Jurkat, Clone E6-1 (cell line): ENCODE measurements at places on chromosomes 7 and 10.

DNA sequence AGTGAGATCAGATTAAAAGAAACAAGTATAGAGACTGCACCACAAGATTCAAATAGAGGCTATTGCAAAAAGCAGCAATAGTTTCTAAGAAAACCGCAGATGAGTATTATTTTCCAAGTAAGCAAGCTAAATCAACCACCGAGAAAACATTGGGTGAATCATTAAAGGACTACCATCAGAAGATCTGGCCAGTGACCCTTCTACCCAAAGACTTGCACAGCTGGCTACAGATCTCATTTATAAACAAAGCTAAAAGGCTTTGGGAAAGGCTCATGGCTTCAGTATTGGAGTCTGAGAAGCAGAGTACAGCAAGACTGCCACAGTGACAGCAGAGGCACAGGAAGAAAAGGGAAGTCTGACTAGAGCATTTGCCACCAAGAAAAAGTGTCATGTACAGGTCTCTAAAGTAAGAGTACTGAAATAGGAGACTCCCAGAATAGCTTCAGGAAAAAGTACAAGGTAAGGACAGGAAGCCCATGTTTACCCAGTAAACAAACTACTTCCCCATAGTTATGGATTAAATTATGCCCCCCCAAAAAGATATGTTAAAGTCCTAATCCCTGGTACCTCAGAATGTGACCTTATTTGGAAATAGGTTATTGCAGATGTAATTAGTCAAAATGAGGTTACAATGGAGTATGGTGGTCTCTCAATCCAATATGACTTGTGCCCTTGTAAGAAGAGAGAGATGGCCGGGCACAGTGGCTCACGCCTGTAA, 19.0 kb downstream of the STEAP1 start:
- no peak for DNase-seq

DNA sequence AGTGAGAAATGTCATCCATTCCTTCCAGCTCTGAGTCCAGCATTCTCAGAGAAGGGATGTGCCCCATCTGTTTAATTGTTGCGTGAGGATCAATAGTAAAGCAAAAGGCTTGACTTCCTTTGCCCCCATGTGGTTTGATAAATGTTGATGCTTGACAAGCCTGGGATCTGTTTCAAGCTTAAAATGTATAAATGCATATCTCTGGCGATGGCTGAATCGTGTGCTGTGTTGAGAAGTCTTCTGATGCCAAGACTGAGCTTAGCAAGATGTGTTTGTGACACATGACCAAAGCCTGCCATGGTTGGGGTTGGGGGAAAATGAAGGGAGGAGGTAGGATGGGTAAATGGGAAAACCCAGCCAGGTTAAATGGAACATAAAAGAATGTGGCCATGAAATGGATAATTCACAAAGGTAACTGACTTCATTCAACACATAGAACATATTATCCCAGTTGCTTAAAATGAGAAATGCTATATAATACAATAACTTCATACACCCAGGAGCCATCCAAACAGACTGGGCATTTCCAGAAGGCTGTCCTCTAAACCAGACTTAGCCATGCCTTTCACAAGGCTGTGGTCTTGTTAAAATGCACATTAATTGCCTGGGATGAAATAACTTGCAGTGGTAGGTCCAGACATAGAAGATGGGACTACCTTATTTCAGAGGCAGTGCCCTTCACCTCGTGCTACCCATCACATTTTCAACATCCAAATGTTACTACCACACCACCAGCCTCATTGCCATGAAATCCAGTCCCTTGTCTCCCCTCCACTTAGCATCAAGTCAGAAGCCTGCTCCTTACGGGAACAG, 147.3 kb upstream of the PDE1C start:
- no peak for DNase-seq

- DNase-seq: no peak
Observed at GRCh38 chr10:130985158-130985753, 326.3 kb downstream of the TCERG1L start.

DNA sequence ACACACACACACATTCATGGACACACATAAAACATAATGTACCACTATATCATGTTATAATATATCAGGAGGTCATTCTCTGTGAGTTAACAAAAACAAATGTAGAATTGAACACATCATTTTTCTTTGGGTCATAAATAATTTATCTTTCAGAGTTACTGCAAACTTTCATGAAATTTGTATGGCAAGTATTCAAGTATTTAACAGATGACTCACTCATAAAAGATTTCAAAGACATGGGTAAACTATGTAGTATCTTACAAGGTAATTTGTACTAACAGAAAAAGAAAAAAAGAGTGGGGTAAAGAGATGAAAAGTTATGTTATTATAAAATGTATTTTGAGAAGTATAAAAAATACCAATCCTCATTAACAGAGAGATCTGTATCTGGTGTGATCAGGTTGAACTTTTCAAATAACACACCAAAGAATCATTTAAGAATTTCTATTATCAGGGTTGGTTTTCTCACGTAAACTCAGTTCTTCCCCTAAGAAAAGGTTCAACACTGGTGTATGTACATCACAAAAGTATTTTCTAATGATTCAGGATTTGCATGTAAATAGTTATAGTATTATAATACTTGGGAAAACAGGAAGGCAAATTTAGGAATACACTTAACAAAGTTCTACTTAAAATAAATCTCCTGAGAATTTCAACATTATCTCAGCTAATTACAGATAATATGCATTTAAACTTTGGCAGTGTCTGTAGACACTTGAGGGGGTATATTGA, 933.1 kb upstream of the LRRN3 start:
- no peak for DNase-seq

- no peak for DNase-seq
Observed at GRCh38 chr10:97321804-97322190, 2.7 kb downstream of the FRAT1 start.

DNA sequence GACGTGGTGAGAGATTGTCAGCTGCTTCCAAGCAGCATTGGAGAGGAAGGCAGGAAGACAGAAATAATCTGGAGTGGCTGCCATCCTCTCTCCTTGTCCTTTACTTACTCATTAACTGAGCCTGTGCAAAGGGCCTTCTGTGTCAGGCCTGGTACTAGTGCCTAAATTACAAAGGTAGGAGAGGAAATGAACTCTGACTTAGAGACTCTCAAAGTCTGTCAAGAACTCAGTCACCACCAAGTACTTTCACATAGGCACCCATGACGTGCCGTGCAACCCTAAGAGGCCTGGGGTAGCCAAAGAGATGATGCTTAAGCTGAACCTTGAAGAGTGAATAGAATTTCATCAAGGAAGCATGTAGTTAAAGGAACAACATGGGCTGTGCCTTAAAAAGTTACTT, 866.9 kb downstream of the LRMDA start:
- no peak for DNase-seq

- DNase-seq: peak; percentile 10
Observed at GRCh38 chr10:117167789-117168674, 29.3 kb upstream of the KCNK18 start.

DNA sequence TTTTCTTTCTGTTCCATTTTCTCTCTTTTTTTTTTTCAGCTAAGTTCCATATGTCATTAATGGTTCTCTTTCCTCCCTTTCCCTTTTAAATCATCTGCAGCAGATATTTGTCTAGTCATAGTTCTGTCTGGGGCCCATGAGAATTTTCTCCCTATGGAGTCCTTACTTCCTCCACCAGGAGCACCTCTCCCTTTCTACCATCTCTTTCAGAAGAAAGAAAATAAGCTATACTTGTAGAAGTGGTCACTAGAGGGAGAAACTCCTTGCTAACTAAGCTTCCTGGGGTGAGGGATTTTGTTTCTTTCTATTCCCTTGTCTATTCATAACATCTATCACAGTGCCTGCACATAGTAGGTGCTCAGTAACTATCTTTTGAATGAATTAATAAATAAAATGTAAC, 230.2 kb upstream of the HPS1 start:
- no peak for DNase-seq

- no peak for DNase-seq
Observed at GRCh38 chr7:44845451-44845850, 2.4 kb downstream of the H2AZ2 start.

DNA sequence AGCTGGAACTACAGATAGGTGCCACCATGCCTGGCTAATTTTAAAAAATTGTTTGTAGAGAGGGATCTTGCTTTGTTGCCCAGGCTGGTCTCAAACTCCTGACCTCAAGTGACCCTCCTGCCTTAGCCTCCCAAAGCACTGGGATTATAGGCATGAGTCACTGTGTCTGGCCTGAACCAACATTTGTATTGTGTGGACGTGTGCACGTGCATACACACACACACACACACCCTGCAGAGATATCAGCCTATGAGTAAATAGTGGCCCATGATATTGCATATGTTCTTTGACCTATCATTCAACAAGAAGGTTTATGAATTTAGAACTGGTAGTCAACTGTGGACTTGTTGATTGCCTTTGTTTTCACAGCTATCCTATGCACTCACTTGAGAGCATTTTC, 161.6 kb downstream of the BAMBI start:
- no peak for DNase-seq

GRCh38 chr7:28182071-28182471, 1.5 kb upstream of the JAZF1 start:
- no peak for DNase-seq

DNA sequence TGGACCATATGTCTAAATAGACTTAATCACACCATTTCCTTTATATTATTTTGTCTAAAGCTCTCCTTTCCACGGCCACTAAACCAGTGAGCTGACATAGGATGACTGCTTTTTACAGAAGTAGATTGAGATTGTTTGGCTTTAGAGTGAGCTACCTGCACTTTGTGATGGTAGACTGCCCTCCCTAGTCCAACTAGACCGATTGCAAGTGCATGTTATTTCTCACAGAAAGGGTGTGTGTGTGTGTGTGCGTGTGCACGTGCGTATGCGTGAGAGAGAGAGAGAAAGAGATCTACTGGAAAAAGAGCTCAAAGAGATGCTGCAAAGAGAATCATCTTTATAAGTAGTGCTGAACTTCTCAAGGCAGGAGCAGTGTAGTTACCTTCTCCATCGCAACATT, 60.7 kb downstream of the VCL start:
- DNase-seq: peak; percentile 42

DNA sequence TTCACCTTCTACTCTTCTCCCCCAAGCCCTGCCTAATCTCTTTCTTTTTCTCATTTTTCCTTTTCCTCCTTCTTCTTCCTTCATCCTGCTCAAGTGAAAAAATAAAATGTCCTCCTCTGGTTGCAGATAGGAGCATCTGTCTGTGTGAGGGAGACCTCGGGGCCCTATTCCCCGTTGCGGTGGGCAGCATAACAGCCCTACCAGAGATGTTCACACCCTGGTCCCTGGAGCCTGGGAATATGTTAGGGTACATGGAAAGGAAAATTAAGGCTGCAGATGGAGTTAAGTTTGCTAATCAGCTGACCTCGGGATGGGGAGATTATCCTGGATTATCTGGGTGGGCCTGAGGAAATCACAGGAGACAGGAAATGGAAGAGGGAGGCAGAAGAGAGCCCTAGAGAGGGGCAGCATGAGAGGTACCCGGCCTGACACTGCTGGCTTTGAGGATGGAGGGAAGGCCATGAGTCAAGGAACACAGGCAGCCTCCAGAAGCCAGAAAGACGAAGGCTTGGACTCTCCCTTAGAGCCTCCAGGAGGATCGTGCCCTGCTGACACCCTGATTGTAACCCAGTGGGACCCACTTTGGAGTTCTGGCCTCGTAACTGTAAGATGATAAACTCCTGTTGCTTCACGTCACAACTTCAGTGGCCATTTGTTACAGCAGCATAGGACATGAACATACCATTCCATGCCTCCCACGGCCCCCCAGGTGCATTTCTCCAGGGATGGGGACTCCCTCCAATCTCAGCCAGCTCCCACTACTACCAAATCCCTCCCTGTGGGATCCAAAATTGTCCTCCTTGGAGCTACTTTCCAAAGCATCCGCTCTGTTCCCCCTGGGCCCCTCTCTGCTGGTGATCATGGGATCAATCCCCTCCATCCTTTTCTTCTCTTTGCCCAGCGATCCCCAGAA, 39.0 kb upstream of the ZMIZ1 start:
- DNase-seq: no peak

DNA sequence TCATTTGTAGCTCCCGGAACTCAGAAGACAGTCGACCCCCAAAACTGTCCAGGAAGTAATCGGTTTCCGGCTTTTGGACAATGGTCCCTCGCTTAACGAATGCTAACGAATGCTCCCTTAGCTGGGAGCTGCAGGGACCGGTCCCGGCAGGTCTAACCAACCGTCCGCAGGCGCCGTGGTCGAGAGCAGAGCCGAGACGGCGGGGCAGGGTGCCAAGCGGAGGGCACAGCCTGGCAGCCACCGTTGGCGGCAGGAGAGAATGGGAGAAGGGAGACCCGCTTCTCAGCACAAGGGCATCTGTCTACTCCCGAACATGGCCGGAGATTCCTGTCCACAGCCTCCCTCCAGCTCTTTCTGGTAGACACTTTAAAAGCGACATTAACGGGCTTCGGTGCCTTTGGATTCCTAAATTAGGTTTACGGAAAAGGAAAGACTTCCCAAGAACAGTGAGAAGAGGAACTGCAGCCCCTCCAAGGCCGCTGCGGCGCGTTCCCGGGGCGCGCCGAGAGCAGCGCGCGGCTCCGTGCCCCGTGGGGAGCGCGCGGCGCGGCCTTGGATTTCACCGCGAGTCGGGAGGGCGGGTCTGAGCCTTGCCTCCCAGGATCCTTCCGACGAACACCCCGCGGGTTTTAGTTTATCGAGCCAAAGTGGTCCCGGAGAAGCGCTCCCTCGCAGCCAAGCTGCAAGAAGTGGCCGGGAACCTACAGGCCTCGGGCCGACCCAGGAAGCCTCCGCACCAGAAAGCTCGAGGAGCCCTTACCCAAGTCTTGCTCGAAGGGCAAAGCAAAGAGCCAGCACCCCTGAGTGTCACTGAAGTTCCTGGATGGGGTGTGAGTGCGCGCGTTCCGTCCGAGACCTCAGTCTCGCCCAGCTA, 3.6 kb upstream of the TBX20 start:
- no peak for DNase-seq

- no peak for DNase-seq
Observed at GRCh38 chr7:42107484-42108240, 129.3 kb downstream of the GLI3 start.

- DNase-seq: no peak
Observed at GRCh38 chr10:68082872-68083271, 7.8 kb upstream of the HERC4 start.

- DNase-seq: no peak
Observed at GRCh38 chr10:26567351-26567721, 129.2 kb downstream of the APBB1IP start.

- DNase-seq: no peak
Observed at GRCh38 chr7:99106821-99107241, 37.1 kb downstream of the SMURF1 start.

- peak; percentile 46 for DNase-seq
Observed at GRCh38 chr10:30928742-30929141, 102.9 kb downstream of the ZNF438 start.
